ENCODE measurements at places on chromosomes 1 and 21. TPM values are rescaled to one million over a fixed set of nuclear protein-coding genes. Genes with fewer than 3 reads are reported as not detected.

IFNGR2 gene
- total RNA-seq = 59.0 TPM

RGS18 gene
- total RNA-seq = 1.8 TPM

FLG2 gene
- not detected for total RNA-seq

RBM11 gene
- total RNA-seq = 9.1 TPM

RGS13 gene
- 0.62 TPM for total RNA-seq

ALPL gene
- total RNA-seq = 12.9 TPM

FCRL2 gene
- total RNA-seq = 0.42 TPM

C8B gene
- not detected for total RNA-seq

HEYL gene
- total RNA-seq = 8.2 TPM

SSR2 gene
- 189 TPM for total RNA-seq

OR2W3 gene
- not detected for total RNA-seq

ATP6V1G3 gene
- total RNA-seq = not detected

PRELP gene
- total RNA-seq = 128 TPM

TMCC2 gene
- 0.55 TPM for total RNA-seq

AKR7A3 gene
- total RNA-seq = 1.8 TPM

COL18A1 gene
- 90.4 TPM for total RNA-seq

TESK2 gene
- 12.3 TPM for total RNA-seq

FCGR3B gene
- total RNA-seq = 1.6 TPM

COL11A1 gene
- not detected for total RNA-seq

TRNP1 gene
- total RNA-seq = 46.6 TPM

ZCCHC17 gene
- 22.0 TPM for total RNA-seq

HMGCS2 gene
- total RNA-seq = 305 TPM

ENAH gene
- total RNA-seq = 104 TPM

CRP gene
- 1.1 TPM for total RNA-seq

C1orf115 gene
- 13.1 TPM for total RNA-seq

ANXA9 gene
- 39.7 TPM for total RNA-seq

TMEM240 gene
- total RNA-seq = 2.9 TPM

SPATA21 gene
- not detected for total RNA-seq

RXFP4 gene
- total RNA-seq = not detected

TDRD10 gene
- 3.3 TPM for total RNA-seq

LCE1C gene
- total RNA-seq = not detected

SLC26A9 gene
- 0.13 TPM for total RNA-seq

OSBPL9 gene
- 107 TPM for total RNA-seq

CASZ1 gene
- 76.8 TPM for total RNA-seq

GPR25 gene
- not detected for total RNA-seq

PRMT6 gene
- 22.2 TPM for total RNA-seq

ACOT11 gene
- total RNA-seq = 53.7 TPM

HENMT1 gene
- 8.8 TPM for total RNA-seq

TAS1R1 gene
- total RNA-seq = not detected

CCNL2 gene
- total RNA-seq = 259 TPM

FAM177B gene
- total RNA-seq = 0.44 TPM

LAD1 gene
- total RNA-seq = 186 TPM

SPRR2D gene
- not detected for total RNA-seq

MYOC gene
- 0.75 TPM for total RNA-seq

KCNA3 gene
- 3.6 TPM for total RNA-seq

SLC35D1 gene
- 27.6 TPM for total RNA-seq

NR1I3 gene
- not detected for total RNA-seq

SELE gene
- 5.4 TPM for total RNA-seq

KCNC4 gene
- total RNA-seq = 5.2 TPM
